Activated T-helper 17 cell treated with anti-CD3 and anti-CD28 coated beads, Interleukin-2, amount 50 U/mL, for 72 hours (primary cell): ENCODE measurements at places on chromosomes 3 and 15. TPM values are rescaled to one million over a fixed set of nuclear protein-coding genes. Genes with fewer than 3 reads are reported as not detected.

DNA sequence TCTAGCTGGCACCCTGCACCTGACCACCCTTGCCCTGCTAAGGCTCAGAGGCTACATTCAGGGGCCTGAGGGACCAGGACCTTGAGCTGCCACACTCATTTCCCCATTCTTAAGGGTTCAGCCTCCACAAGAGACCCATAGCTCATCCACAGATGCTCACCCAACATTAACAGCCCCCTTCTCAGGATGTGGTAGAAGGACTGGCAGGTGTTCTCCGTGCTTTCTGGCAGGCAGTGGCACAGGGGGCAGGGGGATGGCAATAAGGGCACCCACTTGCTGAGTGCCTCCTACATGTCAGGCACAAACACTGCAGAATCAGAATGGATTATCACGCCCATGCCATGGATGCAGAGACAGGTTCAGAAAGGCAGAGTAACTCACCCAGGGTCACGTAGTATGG, 9.4 kb downstream of the MAPKAPK3 start:
- no peak for ATAC-seq

- ATAC-seq = no peak
These were observed 299.5 kb downstream of the GAP43 start for GRCh38 chr3:115922681-115923347.

- no peak for ATAC-seq
These were observed 182.7 kb downstream of the CNTN6 start for GRCh38 chr3:1275495-1275894.

- no peak for ATAC-seq
These were observed 10.2 kb upstream of the TGFBR2 start for GRCh38 chr3:30596152-30596551.

- no peak for ATAC-seq
These were observed 142.6 kb upstream of the PROK2 start for GRCh38 chr3:71927505-71928066.

DNA sequence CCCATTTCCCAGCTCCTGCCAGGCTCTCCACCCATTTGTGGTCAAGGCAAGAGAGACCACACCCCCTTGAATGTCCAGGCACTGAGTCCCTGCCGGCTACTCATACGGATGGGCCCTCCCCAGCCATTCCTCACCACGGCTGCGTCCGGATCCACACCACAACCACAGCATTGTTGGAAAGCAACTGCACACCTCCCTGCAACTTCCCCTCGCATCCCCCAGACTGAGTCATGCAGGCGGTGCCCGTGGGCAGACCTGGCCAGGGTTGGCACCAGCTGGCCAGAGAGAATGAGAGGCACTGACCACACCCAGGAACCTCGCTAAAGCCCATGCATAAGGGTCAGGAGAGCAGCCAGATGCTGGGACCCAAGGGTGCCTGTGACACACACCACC, 30.5 kb downstream of the LOXL1 start:
- no peak for ATAC-seq

DNA sequence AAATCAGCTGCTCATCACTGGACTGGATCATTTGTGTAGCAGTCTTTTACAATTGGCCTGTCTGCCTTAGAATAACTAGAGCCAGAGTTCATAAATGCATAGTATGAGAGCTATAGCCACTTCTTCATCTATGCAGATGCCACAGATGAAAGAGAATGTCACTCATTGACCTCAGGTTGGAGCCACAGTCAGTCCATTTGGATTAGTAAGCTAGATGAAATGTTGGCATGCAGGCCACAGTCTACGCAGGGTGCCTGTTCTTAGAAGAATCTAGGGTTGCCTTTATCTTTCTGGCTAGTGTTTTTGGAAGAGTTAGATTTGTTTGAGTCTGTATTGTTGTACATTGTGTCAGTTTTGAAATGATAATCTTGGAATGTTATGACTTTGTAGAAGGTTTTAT, 25.4 kb upstream of the EDEM1 start:
- ATAC-seq = no peak

DNA sequence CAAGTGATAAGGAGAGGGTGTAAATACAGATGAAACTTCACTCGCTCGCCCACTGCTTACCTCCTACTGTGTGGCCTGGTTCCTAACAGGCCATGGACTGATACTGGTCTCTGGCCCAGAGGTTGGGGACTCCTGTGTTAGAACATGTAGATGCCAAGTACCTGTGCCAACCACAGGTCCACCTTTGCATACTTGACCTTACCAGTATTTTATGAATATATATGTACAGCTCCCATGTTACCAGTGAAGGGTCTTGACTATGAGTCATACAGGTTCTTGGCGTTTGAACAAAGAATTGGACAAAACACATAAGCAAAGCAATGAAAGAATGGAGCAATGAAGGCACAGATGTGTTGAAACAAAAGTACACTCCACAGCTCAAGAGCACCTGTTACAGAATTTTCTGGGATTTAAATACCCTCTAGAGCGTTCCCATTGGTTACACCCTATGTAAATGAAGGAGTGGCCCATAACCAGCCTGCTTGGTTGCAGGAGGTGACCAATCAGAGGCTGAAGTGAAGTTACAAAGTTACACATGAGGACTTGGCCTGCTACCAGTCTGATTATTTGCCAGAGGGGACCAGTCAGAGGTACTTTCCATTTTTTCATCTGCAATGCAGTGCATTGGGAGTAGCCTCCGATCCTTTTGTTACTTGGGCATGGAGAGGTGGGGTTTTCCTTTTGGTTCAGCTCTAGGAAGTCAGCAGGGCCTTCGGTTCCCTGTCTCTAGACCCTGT, 1.7 kb upstream of the GFM1 start:
- ATAC-seq = no peak

GRCh38 chr15:58043192-58043903, 22.2 kb downstream of the ALDH1A2 start:
- ATAC-seq = no peak

DNA sequence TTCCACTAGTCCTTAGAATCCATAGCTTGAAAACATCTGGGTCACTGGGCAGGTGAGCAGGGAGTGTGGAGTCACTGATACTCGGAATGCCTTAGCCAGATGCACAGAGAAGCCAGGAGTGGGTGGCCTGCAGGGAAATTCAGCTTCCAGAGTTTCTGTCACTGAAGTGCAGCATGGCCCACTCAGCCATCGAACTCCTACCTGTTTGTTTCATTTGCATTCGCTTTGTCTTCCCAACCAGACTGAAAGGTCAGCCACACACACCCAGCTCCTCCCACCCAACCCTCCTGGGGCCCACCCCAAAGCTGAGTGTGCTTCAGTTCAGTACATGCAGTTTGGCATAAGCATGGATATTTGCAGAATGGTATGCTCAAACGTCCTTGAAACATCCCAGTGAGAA, 124.5 kb upstream of the ATP10A start:
- no peak for ATAC-seq

DNA sequence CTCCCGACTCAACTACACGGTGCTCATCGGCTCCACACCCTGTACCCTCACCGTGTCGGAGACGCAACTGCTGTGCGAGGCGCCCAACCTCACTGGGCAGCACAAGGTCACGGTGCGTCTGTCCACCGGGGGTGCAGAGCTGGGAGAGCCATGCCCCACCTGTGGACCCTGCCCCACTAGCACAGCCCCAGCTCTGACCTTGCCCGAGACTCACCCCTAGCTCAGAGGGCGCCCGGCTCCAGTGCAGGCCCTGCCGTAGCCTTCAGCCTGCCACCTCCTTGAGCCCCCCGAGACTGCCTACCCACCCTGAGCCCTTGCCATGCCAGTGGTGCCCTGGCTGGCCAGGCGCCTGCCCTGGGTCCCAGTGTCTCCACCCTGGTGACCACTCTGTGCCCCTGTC, 34.9 kb downstream of the PLXNA1 start:
- ATAC-seq = no peak

DNA sequence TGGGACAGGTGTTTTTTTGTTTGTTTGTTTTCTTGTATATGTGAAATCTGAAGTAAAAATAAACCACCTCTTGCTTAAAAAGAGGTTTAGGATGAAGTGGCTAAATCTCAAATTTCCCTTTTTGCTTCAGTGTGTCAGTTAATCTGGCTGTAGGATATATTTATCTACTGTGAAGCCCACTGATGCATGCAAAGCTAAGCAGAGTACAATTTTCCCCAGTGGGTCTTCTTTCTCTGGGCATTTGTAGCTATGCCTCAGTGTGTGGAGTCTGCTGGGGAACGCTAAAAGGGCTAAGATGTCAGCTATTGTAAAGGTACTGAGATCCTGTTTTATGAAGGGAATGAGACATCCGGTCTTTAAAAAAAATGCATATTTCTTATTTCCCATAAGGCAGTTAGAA, 190.6 kb downstream of the TCF12 start:
- ATAC-seq = no peak

GRCh38 chr3:114721864-114722263, 425.2 kb downstream of the ZBTB20 start:
- peak; percentile 92 for ATAC-seq

- ATAC-seq = no peak
These were observed 99.7 kb downstream of the CEMIP start for GRCh38 chr15:80878867-80879250.

- no peak for ATAC-seq
These were observed 257.2 kb upstream of the SOX2 start for GRCh38 chr3:181454451-181455027.

- no peak for ATAC-seq
These were observed 2.1 kb downstream of the RFX7 start for GRCh38 chr15:56241374-56242105.

- no peak for ATAC-seq
These were observed 209.9 kb downstream of the NTRK3 start for GRCh38 chr15:88046576-88047129.

- ATAC-seq = no peak
These were observed 927 bp downstream of the CHDH start for GRCh38 chr3:53845103-53845880.

- ATAC-seq = peak; percentile 84
These were observed 87.2 kb downstream of the TGFBR2 start for GRCh38 chr3:30693470-30694120.

DNA sequence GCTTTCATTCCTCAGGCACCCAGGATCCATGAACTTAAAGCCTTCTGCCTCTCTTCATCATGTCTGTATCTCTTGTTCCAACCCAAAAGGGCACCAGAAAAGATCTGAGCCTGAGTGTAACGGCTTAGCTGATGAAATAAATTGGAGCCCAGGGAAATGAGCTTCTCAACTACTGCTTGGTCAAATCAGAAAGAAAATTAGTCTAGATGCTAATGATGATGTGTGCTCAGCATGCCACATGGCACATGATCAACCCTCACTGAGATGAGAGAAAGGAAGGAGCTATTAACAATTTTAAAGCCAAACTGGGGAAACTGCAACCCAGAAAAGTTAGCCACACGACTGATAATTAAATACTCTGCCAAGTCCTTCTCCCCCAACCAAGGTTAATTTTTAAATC, 325.7 kb downstream of the CNTN3 start:
- ATAC-seq = no peak

- ATAC-seq = no peak
These were observed 181.7 kb upstream of the MME start for GRCh38 chr3:154898443-154898842.

GRCh38 chr3:16790432-16791400, 94.0 kb upstream of the PLCL2 start:
- ATAC-seq = peak; percentile 91

DNA sequence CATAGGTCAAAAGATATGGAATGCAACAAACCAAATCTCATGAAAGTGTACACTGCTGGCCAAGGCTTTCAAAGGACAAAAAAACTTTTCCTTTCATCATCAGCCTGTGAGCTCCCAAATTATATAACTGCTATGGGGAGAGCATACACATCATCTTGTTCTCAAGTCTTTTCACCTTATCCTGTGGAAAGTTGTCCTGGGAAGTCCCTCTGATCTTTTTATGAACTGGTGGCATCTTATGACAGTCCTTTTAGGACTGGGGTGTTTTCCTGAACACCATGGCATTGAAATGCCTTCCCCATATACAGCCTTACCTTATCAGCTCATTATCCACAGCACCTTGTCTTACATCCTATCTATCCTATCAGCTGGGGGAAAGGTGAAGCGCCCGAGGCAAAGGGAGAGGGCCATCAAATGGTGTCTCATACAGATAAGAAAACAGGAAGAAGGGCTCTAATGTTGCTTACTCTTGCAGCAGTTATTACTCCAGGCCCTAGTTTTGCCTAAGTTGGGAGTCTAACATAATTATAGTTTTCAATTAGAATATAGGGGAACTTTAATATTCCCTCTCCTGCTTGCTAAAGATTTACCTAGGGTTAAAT, 61.5 kb upstream of the GOLIM4 start:
- ATAC-seq = no peak

Gene SLC22A13
- total RNA-seq = 0.99 TPM

Gene TM4SF18
- total RNA-seq = not detected

Gene TICRR
- 15.4 TPM for total RNA-seq

Gene CILP
- 0.05 TPM for total RNA-seq

Gene DPPA2
- total RNA-seq = not detected

Gene PARP3
- 13.4 TPM for total RNA-seq

Gene MYD88
- total RNA-seq = 34.5 TPM

Gene TMEM45A
- total RNA-seq = 2.4 TPM

Gene ALDH1A2
- total RNA-seq = 1.1 TPM

Gene GRAMD2A
- not detected for total RNA-seq

Gene NAALADL2
- total RNA-seq = not detected

Gene DCLK3
- not detected for total RNA-seq

Gene LTF
- total RNA-seq = not detected
